ENCODE measurements at places on chromosomes 16 and 17.

- no peak for DNase-seq
Observed at GRCh38 chr16:12201216-12201615, 224.7 kb downstream of the SNX29 start.

DNA sequence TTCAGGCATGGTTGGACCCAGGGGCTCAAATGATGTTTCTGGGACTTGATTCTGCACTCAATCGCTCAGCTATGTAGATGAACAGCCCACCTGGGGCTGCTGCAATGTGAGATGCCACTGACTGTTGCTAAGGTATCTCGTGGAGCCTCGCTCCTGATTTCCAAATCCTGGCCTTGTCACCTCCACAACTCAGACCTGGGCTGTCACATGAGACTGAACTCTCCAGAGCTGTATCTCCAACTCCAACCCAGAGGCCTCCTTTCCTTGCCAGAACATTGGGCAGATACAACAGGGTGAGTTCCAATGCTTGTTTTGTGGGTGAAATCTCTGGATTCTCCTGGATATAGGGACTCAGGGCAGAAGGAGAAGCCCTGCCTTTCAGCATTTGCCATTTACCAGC lies 79.5 kb downstream of the GNAO1 start:
- no peak for DNase-seq

DNA sequence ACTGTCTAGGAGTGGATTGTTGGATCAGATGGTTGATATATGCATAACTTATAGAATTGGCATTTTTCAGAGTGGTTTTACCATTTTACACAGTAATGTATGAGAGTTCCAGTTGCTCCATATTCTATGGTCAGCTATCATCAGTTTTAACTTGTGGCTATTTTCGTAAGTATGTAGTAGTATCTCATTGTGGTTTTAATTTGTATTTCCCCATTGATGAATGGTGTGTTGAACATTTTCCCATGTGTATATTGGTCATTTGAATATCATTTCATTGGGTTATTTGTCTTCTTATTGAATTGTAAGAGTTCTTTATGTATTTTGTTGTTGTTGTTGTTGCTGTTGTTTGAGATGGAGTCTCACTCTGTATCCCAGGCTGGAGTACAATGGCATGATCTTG lies 6.2 kb downstream of the WNT9B start:
- no peak for DNase-seq

GRCh38 chr17:27521281-27522027 lies 65.2 kb downstream of the KSR1 start:
- DNase-seq = no peak

- no peak for DNase-seq
Observed at GRCh38 chr17:50625032-50625871, 9.4 kb upstream of the ABCC3 start.

Data from NCI-H2081 treated with DMSO at 0.1 percent for 48 hours (cell line).